ENCODE measurements at places on chromosomes 1 and 21. TPM values are rescaled to one million over a fixed set of nuclear protein-coding genes. Genes with fewer than 3 reads are reported as not detected.

The NTMT2 gene
- total RNA-seq = not detected

The B3GALT2 gene
- total RNA-seq = 0.13 TPM

The SPATA45 gene
- total RNA-seq = not detected

The TP53BP2 gene
- 37.8 TPM for total RNA-seq

The NPHS2 gene
- not detected for total RNA-seq

The KCNE1 gene
- 0.15 TPM for total RNA-seq

The CACNA1S gene
- total RNA-seq = not detected

All from activated CD8-positive, alpha-beta memory T cell treated with anti-CD3 and anti-CD28 coated beads for 36 hours (primary cell).